ENCODE measurements at places on chromosomes 5 and 9.

DNA sequence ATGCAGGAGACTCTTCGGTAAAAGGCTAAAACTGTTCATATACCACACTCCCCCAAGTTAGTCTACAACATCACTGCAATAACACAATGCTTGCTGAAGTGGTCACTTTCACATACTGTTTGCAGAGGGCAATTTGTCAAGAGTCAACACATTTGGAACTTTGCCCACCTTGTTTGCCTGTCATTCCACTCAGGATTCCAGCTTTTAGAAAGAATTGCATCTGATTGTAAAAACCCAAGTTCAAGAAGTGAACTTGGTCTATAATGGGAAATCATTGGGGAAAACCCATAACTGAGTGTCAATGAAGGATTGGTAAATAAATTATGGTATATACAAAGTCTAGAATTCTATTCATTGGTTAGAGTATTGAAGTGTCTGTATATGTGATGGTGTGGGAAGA lies 120.5 kb downstream of the GADD45G start:
- no peak for DNase-seq

- no peak for DNase-seq
Measured at GRCh38 chr9:96883922-96884321, 29.6 kb upstream of the ZNF782 start.

DNA sequence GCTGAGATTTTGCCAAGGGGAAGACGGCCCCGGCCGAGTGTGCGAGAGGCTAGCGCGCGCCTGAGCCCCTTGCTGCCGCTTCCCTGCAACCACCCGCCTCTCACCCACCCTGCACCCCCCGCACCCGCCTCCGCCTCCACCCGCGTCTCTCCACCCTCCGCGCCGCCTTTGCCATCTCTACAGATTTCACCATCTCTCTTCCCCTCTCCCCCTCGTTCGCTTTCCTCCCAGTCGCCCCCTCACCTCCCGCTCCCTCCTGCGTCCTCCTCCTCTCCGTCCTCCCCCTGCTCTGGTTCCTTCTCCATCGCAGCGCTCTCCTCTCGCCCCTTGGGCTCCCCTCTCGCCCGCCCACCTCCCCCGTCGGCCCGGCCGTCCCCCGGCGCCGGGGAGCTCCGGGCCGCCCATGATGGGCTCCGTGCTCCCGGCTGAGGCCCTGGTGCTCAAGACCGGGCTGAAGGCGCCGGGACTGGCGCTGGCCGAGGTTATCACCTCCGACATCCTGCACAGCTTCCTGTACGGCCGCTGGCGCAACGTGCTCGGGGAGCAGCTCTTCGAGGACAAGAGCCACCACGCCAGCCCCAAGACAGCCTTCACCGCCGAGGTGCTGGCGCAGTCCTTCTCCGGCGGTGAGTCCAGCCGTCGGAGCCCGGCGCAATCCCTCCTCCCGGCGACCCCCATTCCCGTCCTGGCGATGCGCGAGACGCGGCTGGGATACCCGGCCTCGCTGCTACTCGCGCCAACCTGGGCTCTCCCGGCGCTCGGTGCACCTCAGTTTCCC lies at the start of gene PRDM12:
TSS of gene PRDM12 (plus strand) at position 344 of the 778 bp plus-strand sequence. CDS start at position 404, 60 bp downstream.
- no peak for DNase-seq

- no peak for DNase-seq
Measured at GRCh38 chr5:15584528-15584927, 84.5 kb downstream of the FBXL7 start.

DNA sequence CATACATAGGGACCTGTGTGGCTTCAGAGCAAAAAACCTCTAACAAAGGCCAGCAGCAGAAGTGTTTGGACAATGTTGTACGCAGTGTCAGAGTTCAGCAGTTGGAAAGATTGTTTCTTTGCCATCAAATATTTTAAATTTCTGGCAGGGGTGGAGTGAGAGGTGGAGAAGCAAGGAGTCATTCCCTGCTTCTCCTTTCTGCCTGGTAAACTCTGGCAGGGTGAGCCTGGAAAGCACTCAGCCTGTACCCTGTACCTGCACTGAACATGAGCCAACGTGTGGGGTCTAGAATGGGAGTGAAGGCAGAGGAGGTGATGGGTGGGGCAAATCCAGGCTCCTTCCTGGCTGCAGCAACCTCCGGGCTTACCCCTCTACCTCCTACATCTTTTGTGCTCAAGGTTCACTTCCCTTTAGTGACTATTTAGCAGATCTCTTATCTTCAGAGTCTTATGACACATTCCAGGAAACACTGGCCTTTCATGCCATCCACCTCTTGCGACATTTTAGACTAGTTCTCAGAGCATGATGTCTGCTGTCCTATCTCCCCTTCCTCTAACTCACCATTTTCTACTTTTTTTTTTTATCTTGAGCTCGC lies 445.0 kb upstream of the PIK3R1 start:
- no peak for DNase-seq

DNA sequence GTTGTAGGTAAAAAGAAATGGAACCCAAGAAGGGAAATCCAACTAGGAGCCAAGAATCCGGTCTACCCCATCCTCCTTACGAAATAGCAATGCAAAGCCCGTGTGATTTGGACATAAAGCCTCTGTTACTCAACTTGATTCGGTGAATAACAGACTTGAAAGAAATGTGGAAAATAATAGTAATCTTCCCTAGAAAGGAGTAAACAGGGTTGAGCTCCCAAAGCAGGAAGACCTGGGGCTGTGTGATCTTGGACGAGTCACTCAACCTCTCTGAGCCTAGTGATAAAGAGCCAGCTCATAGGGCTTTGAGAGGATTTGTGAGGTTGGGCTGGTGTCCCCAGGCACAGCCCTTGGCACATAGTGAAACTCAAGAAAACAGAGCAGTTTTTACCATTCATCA lies 42.7 kb upstream of the IL17B start:
- no peak for DNase-seq

DNA sequence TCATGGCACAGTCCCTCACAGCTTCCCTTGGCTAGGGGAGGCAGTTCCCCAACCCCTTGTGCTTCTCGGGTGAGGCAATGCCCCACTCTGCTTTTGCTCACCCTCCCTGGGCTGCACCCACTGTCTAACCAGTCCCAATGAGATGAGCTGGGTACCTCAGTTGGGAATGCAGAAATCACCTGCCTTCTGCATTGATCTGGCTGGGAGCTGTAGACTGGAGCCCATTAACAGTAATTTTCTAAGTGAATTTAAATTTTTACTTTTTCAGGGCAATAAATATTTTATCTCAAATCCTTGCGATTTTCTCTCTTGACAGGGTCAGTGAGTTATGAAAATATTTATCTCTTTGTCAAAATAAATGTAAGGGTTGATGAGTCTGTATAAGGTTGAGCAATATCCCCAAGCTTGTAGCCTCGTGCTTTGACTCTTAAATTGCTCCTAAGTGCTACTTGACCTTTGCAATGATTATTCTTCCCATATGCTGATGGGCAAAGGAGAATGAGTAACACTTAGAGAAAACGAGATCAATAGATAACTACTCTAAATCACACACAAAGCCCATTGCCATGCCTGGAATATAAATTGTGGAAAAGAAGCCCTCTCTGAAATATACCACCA lies 82.1 kb upstream of the MOCS2 start:
- no peak for DNase-seq

GRCh38 chr5:125476901-125477585 lies 730.6 kb upstream of the ZNF608 start:
- DNase-seq: no peak

DNA sequence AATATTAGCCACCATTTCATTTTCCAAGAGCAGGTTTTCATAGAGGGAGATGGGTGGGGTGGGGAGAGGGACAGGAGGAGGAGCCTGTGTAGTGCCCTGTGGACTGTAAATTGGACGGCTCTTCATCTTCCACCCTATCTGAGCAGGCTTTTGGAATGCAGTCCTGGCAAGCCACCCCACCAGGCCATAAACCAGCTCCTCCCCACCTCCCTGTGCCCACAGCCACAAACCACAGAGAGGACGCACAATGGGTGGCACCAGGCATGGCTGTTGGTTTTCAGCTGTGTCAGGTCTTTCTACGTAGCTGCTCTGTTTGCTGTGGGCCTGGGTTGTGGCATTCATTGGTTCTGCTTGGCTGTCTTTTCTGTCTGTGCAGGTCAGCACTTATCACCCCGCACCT lies 58.0 kb downstream of the PLAC8L1 start:
- DNase-seq: no peak

All from GM18507 (cell line).